Right atrium auricular region (tissue), 2 donors: ENCODE measurements at places on chromosomes 3 and 15. TPM values are rescaled to one million over a fixed set of nuclear protein-coding genes. Genes with fewer than 3 reads are reported as not detected.

DNA sequence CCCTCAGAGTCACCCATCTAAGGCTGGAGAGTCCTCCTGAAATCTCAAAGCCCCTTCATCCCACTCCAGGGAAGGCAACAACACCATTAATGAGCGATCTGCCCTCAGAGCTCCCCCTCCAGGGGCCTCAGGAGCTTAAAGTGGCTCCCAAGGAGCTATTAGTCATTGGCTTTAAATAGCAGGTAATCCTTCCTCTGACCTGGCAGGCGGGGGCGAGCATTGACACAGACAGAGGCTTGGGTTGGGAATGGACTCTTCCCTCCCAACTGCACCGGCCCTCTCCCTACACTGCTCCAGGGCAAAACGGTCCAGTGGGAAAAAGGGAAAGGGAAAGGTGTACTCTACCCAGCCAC, 1.4 kb downstream of the MFGE8 start:
- H3K36me3 ChIP-seq: peaks cover 39% of the 10 kb centered on the region
- DNase-seq: no peak
- peak overlapping the region; percentile 97 for H3K27ac ChIP-seq
- peak overlapping the region; percentile 78 for H3K4me3 ChIP-seq
- no peaks in the 10 kb centered on the region for H3K27me3 ChIP-seq

Gene C3orf20
- not detected for total RNA-seq

DNA sequence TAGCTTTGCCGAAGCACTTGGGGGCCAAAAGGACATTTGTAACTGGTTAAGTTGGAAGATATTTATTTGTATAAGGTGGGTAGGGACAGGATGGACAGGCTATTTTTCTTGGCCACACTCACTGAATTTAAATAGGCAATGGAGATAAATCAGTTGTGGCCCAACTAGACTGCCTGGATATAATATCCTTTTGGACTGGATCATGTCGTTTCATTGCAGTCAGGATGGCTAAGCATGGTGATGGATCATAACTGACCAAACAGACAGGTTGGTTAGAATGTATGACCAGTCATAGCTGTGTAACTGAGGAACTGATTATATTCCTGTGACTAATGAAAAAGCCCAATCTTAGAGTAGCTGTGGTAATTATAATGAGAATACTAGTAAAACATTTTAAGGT, 284.0 kb downstream of the LPP start:
- DNase-seq: no peak
- no peak overlapping the region for H3K4me3 ChIP-seq
- no peaks in the 10 kb centered on the region for H3K4me1 ChIP-seq
- no peaks in the 10 kb centered on the region for H3K27me3 ChIP-seq
- no peaks in the 10 kb centered on the region for H3K36me3 ChIP-seq
- H3K27ac ChIP-seq: no peak overlapping the region

Gene ZNF774
- total RNA-seq: 3.7 TPM

Gene XYLB
- 0.70 TPM for total RNA-seq

- H3K4me3 ChIP-seq: no peak overlapping the region
- no peak for DNase-seq
- H3K36me3 ChIP-seq: no peaks in the 10 kb centered on the region
- peak overlapping the region; percentile 13 for H3K27ac ChIP-seq
- H3K4me1 ChIP-seq: no peaks in the 10 kb centered on the region
Measured at GRCh38 chr15:51366920-51367319, 25.5 kb downstream of the GLDN start.

Gene BOC
- total RNA-seq: 15.4 TPM

DNA sequence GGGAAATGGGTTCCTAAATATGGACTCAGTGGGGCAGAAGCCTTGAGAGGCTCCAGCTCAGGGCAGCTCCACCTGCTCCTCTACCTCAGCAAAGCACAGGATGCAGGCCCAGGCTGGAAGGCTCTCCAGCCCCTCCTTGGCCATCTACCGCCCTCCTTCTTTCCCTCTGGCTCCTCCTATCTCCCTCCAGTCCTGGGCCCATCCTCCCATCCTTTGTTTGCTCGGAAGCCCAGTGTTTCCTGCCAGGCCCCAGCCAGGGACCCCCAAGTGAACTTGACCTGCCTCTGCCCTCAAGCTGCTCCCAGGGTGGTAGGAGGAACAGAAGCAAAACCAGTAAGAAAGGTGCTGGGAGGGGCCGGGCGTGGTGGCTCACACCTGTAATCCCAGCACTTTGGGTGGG, 20.1 kb downstream of the MAPKAPK3 start:
- H3K36me3 ChIP-seq: peaks cover 23% of the 10 kb centered on the region
- peak overlapping the region; percentile 33 for H3K27ac ChIP-seq
- no peaks in the 10 kb centered on the region for H3K27me3 ChIP-seq
- no peak overlapping the region for H3K4me3 ChIP-seq

Gene GOLGA8S
- total RNA-seq: 0.31 TPM

DNA sequence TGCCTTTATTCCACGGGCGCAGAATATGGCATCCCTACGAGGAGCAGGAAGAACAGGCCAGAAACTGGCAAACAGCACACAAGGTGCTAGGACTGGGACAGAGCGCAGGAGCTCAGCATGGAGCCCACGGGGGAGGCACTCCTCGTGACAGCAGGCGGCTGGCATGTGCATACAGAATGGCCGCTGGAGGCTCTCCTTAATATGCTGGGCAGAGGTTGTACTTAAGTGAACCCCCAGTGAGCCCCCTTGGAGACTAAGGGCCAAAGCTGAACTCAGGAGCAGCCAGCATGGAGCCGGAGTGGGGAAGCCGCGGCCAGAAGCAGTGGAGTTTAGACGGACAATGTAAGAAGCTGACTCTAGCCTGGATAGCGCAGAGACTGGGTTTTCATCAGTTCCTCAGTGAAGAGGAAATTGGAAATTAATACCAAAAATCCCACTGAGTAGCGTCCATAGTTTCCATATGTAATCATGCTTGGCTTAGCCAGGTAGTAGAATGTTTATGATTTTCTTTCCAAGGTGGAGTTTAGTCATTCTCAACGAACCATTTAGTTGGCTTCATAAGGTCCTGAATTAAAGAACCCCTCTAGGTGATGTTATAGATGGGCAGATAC, 69.4 kb downstream of the EPHB3 start:
- no peak overlapping the region for H3K4me3 ChIP-seq
- no peaks in the 10 kb centered on the region for H3K27me3 ChIP-seq
- no peak overlapping the region for H3K27ac ChIP-seq
- H3K36me3 ChIP-seq: no peaks in the 10 kb centered on the region
- peaks cover 10% of the 10 kb centered on the region for H3K4me1 ChIP-seq

DNA sequence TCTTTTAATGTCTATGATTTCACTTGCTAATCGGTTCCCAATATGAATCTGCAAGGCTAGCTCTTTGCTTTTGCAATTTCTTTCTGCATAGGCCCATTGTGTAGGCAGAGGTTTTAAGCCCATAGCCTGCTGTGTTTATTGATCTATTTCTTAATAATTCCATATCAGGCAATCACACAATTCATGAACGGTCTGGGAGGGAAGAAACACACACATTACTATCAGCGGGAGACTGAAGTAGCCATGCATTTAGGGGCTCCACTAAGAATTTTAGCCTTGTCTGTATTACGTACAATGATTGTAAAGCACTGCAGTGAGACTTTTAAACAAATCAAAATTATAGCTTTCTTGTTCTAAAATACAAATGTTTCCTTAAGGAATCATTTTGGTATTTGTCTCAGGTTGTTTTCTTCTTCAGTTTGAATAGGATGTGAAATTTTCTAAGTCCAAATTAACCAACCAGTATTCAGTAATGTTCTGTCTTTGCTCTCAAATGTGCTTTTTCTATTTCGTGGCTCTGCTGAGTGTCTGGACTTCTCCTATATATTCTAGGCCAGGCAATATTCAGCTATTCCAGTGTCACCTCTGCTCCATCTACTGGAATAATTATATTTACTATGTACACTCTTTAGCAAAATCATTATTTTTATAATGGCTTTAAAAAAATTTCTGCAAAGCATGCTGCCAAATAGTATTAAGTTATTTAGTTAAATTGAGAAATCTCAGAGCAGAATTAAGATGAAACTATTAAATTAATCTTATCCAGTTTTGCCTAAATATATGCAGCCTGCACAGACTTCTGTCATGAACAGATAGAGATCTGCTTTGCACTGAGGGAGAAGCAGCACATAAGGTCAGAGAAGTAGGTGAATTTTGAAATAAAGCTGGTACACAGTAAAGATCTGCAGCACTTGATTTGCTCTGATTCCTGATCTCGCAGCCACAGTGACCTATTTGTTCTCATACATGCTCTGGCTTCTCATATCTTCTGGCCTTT, 103.0 kb upstream of the NAALADL2 start:
- H3K4me3 ChIP-seq: no peak overlapping the region
- no peaks in the 10 kb centered on the region for H3K36me3 ChIP-seq
- H3K27me3 ChIP-seq: no peaks in the 10 kb centered on the region
- DNase-seq: no peak
- no peak overlapping the region for H3K27ac ChIP-seq

Gene CLRN1
- not detected for total RNA-seq

GRCh38 chr3:10401990-10402761, 81.3 kb upstream of the SEC13 start:
- H3K27me3 ChIP-seq: no peaks in the 10 kb centered on the region
- no peaks in the 10 kb centered on the region for H3K36me3 ChIP-seq
- no peak for DNase-seq
- H3K4me3 ChIP-seq: no peak overlapping the region

DNA sequence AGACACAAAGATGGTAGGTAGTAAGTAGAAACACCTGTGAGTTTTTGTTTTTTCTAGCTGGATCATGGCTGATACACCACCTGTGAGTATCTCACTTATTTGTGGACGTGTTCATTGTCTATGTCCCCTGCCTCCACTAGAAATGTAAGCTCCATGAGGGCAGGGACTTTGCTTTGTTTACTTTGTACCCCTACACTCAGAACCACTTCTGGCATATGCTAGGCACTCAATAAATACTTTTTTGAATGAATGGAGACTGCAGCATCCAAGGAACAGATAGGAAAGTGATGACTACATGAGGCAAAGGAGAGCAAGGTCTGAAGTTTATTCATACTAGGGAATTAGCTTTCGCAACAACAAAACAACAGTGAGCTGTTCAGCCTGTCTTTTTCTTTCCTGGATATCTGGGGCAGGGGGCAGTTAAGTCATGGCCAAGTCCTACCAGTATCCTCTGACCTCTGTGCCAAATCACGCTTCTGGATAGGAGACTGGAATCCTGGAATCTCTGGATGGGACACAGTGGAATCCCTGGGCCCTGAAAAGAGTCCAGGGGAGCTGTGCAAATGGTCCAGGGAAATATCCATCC, 11.6 kb upstream of the EPB42 start:
- no peak overlapping the region for H3K27ac ChIP-seq
- H3K4me1 ChIP-seq: peaks cover 15% of the 10 kb centered on the region
- H3K36me3 ChIP-seq: no peaks in the 10 kb centered on the region
- no peaks in the 10 kb centered on the region for H3K27me3 ChIP-seq

GRCh38 chr3:180804916-180805315, 107.6 kb upstream of the FXR1 start:
- no peaks in the 10 kb centered on the region for H3K27me3 ChIP-seq
- no peaks in the 10 kb centered on the region for H3K36me3 ChIP-seq
- H3K4me1 ChIP-seq: no peaks in the 10 kb centered on the region
- H3K4me3 ChIP-seq: no peak overlapping the region
- DNase-seq: no peak
- H3K27ac ChIP-seq: no peak overlapping the region

Gene MEIS2
- total RNA-seq: 29.8 TPM

GRCh38 chr15:40114218-40114617, 5.5 kb upstream of the BMF start:
- no peak for DNase-seq
- no peaks in the 10 kb centered on the region for H3K27me3 ChIP-seq
- no peaks in the 10 kb centered on the region for H3K4me1 ChIP-seq
- no peak overlapping the region for H3K4me3 ChIP-seq
- no peak overlapping the region for H3K27ac ChIP-seq
- H3K36me3 ChIP-seq: no peaks in the 10 kb centered on the region

DNA sequence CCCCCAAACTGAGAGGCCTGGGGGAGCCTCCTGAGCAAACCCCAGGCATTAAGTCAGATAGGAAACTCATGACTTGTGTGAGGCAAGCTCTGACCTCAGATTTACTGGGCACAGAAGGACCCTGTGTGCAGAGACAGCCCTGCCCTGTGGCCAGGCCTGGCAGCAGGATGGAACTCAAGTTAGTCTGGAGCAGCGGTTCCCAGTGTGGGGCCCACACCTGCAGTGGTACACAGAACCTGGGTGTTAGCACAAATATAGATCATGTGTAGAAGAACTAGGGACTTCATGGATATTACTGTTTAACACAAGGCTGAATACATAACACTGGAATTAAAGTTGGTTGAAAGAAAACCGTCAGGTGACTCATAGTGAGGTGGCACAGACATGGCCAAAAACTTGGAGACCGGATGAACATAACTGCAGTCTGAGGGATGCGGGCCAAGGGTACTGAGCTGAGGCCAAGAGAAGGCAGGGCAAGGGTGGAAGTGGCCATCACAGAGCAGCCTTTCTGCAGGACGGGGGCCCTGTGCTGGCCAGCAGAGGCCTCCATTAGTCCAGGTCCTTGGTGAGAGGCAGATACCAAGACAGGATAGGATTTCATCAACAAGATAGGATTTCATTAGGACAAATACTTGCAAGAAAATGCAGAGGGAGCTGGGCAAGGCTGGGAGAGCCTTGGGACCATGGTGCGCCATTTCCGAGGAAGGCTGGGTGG, 40.9 kb downstream of the IRAK2 start:
- no peak for DNase-seq
- no peak overlapping the region for H3K27ac ChIP-seq
- no peak overlapping the region for H3K4me3 ChIP-seq
- H3K27me3 ChIP-seq: no peaks in the 10 kb centered on the region

DNA sequence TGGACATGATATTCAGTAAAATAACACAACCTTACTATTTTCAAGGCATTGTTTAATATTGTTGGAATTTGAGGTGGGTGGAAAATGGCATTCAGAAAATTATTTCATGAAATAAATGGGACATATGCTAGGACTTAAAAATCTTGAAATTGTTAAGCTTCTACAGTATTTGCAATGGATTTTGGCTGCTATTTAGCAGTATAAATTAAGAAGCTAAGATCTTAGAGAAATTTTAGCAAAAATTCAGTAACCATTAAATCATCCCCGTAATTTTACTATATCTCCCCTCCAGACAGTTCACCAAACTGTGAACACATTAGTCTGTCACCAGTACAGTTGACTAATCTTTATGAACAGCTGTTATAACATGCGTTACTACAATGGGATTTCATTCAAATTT, 8.2 kb downstream of the DIPK2A start:
- no peak for DNase-seq
- no peaks in the 10 kb centered on the region for H3K36me3 ChIP-seq
- no peaks in the 10 kb centered on the region for H3K4me1 ChIP-seq
- H3K27ac ChIP-seq: no peak overlapping the region
- H3K27me3 ChIP-seq: no peaks in the 10 kb centered on the region

- no peak for DNase-seq
- H3K4me1 ChIP-seq: no peaks in the 10 kb centered on the region
- no peak overlapping the region for H3K27ac ChIP-seq
- no peaks in the 10 kb centered on the region for H3K36me3 ChIP-seq
Measured at GRCh38 chr3:39029556-39029955, 22.2 kb downstream of the SCN11A start.

- DNase-seq: no peak
- no peaks in the 10 kb centered on the region for H3K27me3 ChIP-seq
- H3K4me3 ChIP-seq: no peak overlapping the region
- no peaks in the 10 kb centered on the region for H3K36me3 ChIP-seq
- peak overlapping the region; percentile 52 for H3K27ac ChIP-seq
Measured at GRCh38 chr3:177770383-177771230, 573.3 kb upstream of the TBL1XR1 start.
